ENCODE measurements at places on chromosomes 6 and 20.

DNA sequence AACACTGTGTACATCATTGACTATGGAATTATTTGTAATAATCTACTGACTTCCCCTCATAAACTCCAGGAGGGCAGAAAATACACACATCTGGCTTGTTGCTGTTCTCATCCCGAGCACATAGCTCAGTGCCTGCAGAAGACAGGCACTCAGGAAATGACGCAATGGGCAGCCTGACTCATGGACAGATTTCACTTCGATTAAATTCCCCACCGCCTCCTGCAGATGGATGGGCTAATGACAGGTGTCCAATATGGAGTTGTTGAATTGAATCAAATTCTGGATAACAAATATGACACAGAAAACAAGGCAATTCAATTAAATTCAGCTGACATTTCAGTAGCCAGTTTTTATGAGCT lies 9.1 kb downstream of the ANKRD60 start:
- ATAC-seq = no peak

- no peak for ATAC-seq
Measured at GRCh38 chr6:40610229-40610628, 23.1 kb upstream of the LRFN2 start.

DNA sequence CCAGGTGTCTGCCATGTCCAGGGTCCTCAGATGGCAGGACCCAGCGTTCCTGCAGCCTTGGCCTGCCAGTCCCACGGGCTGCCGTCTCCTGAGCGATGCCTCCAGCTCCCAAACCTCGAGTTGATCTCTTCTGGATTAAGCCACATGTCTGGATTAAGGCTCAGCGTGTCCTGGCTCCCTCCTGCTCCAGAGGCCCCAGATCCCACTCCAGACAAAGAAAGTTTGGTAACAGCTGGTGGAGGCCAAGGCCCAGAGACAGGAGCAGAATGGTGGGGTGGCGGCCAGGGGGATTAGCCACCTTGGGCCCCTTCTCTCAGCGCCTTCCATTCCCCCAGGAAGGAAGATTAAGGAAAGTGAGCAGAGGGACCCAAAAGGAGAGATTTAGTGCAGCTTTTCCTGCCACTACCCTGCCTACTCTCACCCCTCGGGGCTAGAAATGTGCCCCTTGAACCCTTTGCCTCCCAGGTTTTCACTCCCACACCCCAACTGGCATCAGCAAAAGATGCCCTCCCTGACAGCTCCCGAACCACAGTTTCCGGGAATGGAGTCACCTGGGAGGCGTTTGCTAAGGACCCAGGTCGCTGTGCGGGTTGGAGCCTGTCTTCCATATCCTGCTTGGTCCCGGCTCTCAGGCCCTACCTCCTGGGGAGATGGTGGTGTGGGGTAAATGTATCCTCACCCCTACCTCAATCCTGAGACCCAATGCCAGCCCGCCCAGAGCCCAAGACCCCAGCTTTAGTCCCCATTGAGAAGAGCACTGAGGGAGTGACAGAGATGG lies 6.9 kb downstream of the SPDEF start:
- ATAC-seq = no peak

GRCh38 chr6:106162921-106163320 lies 76.8 kb downstream of the PRDM1 start:
- no peak for ATAC-seq

- no peak for ATAC-seq
Measured at GRCh38 chr6:113672491-113673149, 184.5 kb upstream of the MARCKS start.

DNA sequence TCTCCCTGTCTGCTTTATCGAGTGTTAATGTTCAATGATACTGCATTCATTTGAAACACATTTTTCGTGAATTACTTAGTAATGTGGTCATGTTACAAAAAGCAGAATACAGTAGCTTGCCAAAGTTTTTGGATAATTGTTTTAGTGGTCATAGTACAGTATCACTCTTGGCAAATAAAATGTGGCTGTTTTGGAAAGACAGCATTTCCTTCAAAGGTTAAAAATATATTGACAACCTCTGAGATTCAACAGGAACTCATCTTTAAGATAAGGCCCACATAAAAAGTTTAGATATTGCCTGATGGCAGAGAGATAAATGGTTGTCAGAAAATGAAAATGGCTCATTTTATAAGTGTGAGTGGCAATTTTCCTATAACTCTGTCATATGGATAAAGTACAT lies 297.7 kb upstream of the MAN1A1 start:
- ATAC-seq = no peak

DNA sequence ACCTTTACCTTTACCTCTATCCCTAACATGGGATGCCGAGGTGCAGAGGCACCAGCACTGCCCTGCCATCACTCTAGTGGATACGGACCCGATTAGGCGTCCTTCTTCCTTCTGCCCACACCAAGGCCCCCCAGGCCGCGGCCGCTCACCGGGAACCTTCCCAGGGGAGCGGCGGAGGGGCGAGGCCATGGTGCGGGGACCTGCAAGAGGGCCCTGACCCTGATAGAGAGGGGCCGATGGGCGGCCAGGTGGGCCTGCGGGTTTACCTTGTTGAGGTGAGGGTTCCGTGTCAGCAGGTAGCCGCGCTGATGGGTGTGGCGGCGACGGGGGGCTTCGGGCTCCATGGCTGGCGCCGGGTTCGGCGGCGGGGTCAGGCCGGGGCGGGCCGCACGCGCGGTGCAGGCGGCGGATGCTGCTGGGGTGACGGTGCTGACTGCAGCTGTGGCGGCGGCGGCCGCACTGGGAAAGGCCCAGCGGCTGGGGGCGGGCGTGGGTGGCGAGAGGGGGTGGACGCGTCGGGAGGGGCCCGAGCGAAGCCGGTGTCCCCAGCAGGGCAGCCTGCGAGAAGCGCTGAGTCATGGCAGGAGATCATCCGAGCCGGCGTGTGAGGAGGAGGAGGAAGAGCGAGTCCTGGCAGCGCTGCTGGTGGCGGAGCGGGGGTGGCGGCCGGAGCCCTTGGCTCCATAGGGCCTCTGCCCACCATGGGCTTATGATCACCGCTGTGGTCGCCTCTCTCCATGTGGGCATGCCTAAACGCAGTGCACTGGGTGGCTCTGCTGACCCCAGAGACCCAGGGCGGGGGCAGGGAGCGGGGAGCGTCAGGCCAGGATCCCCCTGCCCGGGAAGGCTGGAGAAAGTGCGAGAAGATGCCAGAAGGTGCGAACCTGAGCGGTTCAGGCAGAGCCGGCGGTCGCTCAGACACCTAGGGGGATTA lies at the start of gene ME1:
Gene ME1, minus strand, starts transcription at position 441 of the 934 bp plus-strand sequence. Its CDS starts 97 bp downstream, at position 344.
- ATAC-seq = peak; percentile 30

GRCh38 chr20:4112481-4113421 lies 97.4 kb upstream of the RNF24 start:
- ATAC-seq = no peak

DNA sequence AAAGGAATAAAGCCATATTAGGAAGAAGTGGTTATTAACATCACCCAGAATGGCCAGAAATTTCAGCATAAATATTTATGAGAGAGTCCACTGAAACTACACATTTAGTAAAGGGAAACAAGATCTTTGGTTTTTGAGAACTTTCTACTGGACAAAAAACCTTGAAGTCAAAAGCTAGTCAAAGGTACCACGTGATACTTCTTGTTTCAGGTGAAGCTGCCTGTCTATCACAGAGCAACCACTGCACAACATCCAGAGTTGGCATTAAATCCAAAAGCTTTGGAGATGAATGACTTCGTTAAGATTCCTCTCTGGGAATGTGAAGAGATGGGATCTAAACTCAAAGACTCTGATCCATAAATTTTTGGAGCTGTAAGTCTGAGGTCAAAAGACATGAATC lies 137.0 kb downstream of the KCNQ5 start:
- ATAC-seq = no peak

DNA sequence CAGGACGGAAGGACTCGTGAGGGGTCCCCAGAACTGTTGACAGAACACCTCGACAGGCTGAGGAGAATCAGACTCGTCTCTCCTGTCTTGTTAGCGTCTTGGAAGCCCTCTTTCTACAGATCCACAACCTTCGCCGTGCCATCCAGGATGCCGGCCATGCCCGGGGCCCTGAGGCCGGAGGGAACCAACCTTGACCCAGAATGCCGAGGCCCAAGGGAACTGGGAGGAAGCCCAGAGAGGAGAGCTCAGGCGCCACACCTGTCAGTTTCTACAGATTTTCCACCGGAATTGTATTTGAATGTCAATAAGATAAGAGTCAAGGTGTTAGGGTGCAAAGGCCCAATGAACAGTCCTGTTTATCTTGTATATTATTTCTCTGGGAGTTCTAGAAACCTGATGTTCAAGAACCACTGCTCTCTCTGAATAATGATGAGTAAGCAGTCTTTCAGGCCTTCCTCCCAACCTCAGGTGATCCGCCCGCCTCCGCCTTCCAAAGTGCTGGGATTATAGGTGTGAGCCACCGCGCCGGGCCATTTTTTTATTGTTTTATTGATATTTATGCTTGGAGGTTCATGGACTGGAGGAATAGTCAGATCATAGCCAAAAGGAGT lies 799 bp upstream of the ME1 start:
- ATAC-seq = no peak

DNA sequence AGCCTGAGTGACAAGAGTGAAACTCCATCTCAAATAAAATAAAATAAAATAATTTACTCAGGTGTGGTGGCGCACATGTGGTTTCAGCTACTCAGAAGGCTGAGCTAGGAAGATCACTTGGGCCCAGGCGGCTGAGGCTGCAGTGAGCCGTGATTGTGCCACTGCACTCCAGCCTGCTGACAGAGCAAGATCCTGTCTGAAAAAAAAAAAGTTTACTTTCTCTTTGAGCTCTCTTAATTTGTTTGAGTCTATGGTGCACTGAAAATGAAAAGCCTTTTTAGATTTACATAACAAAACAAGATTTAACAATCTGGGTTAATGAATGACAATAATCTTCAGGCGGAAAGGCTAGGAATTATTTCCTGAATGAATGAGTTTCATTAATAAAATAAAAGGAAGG lies 23.3 kb upstream of the NHSL1 start:
- no peak for ATAC-seq

- no peak for ATAC-seq
Measured at GRCh38 chr6:110833831-110834230, 18.6 kb upstream of the CDK19 start.

DNA sequence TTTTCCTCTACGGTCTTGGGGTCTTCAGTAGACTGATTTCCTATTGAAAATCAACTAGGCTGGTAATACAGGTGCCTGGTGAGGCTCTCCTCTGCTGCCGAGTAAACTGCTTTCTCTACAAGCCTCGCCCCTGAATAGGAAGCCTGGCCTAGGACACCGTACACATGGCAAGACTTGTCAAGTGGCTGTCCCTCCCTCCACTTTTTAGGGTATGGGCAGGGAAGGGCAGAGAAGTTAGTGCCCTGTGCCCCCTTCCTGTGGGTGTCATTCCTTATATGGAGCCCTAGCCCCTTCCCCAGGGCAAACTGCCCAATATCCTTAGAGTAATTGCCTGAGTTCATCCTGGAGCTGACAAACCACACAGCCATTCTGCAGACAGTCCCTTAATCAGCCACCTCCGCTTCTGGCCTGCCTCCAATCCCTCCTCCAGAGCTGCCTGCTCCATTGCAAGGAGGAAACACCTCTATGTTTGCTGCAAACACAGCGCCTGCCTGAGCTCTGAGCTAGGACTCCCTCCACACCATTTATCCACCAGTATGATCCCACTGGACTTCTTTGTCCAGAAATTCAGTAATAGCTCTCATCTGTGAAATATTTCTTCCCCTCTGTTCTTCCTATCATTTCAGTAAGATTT lies 93.1 kb downstream of the CHD6 start:
- ATAC-seq = no peak

GRCh38 chr6:84836366-84836765 lies 72.0 kb upstream of the TBX18 start:
- no peak for ATAC-seq

- no peak for ATAC-seq
Measured at GRCh38 chr6:51350308-51350904, 531.7 kb downstream of the TFAP2B start.

GRCh38 chr6:21501021-21501354 lies 92.6 kb upstream of the SOX4 start:
- no peak for ATAC-seq

DNA sequence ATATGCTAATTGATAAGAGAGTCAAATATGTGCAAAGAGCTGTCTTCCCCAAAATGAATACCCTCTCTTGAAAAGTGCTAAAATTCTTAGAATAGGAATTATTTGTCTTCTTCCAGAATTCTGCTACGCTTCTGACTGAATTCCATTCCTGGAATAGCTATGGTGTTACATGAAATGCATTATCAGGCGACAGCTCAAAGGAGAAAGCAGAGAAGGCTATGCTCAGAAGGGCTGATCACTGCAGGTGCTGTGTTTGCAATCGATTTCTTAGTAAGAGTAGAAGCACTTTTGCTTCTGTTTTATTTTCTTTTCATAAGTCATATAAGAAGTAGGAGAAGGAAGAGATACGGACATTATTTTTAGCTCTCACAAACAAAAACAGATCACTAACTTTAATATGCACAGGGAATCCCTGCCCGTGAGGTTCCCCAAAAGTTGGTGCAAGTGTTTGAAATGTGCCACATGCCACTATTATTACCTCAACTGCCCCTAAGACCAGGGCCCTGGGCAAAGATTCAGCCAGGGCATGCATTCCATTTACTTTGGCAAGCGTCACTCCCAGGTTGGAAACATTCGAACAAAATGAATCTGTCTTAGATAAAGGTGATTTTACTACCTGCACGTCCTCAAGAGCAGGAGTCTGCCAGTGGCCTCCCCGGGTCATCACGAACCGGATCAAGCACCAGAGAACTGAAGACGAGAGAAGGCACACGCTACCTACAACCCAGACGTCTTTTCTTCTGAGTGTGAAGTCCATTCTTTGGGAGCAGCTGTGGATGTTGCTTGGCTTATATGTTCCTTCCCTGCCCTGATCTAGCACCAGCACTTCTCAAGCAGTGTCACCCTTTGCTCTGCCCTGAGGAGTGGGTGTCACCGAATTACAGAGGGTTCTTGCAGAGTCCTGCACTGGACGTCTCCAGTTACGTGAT lies 7.2 kb downstream of the MYLK4 start:
- no peak for ATAC-seq

- ATAC-seq = peak; percentile 60
Measured at GRCh38 chr20:728256-728944, 39.9 kb downstream of the SLC52A3 start.

DNA sequence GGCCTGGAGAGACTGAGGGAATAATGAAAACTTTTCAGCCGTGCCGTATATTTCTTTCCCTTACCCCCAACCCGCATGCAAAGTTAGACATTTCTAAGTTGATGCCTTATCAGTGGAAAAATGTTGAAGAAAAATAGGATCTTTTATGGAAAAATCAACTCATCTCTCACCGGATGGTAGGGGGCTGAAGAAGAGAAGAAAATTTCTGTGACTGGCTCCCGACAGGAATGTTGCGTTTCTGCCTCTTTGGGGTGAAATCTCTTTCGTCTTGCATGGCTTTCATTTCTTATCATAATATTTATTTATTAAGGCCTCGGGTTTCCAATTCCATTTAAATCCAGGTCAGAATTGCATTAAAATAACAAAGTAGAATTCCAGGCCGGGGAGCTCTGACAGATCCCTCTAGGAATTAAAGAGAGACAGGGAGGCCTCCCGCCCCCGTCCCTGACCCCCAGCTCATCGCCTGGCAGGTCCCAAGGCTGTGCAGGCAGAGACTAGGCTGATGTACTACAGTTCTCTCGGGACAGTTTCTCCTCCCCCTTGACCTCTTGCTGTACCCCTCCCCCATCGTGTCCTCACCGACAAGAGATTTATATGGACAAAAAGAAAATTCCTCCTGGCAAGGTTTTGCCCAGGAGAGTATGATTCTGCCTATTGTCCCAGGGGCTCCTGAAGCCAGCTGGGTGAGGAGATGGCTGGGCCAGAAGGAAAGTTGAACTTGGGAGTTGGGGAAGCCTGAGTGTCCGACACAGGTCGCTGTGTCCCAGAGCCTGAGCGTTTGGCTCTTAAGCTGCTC lies 1.3 kb downstream of the SCUBE3 start:
- no peak for ATAC-seq

GRCh38 chr6:130293800-130294199 lies 71.0 kb upstream of the SAMD3 start:
- ATAC-seq = peak; percentile 45

- no peak for ATAC-seq
Measured at GRCh38 chr6:122780114-122780513, 598 bp downstream of the FABP7 start.
